ENCODE measurements at places on chromosomes 4 and X.
A peak's percentile ranks its signal among the peaks of the same experiment; 100 is the strongest.

DNA sequence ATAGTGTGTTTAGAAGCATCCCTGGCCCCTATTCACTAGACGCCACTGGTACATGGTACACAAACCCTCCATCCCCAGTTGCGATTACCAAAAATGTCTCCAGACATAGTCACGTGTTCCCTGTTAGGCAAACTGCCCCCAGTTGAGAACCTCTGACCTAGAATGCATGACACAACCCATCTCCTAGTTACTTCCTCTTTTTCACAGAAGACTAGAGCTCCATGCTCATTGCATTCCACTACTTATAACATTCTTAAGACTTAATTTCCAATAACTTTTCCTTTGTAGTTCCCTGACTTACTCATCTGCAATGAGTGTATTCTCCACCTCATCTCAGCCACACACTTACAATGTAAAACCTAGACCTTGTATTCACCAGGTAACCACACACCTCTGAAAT, 68.6 kb downstream of the PRSS12 start:
- no peak for DNase-seq

GRCh38 chr4:163535657-163536056, 41.2 kb downstream of the TMA16 start:
- no peak for DNase-seq

DNA sequence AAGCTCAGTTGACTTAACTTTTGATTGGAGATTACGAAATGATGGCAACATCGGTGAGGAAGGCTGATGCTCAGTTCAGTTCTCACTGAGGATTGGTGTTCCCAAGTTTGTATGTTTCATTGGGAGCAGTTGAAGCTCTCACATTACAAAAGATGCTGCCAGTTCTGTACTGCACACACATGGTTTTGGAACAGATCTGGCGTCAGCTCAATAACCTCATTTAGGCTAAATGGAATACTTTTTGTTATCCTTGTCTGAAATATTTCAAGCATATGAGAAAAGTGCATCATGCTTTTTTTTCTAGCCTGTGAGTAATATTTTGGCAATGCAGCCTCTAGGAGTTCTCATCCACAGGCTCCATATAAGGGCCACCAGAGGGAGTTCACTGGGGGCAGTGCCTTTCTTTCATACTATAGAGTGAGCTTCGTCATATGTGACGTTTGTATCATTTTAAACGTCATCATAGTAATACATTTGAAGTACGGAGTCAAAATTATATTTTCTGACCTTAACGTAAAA, 4.1 kb downstream of the ENPEP start:
- DNase-seq, result no peak

DNA sequence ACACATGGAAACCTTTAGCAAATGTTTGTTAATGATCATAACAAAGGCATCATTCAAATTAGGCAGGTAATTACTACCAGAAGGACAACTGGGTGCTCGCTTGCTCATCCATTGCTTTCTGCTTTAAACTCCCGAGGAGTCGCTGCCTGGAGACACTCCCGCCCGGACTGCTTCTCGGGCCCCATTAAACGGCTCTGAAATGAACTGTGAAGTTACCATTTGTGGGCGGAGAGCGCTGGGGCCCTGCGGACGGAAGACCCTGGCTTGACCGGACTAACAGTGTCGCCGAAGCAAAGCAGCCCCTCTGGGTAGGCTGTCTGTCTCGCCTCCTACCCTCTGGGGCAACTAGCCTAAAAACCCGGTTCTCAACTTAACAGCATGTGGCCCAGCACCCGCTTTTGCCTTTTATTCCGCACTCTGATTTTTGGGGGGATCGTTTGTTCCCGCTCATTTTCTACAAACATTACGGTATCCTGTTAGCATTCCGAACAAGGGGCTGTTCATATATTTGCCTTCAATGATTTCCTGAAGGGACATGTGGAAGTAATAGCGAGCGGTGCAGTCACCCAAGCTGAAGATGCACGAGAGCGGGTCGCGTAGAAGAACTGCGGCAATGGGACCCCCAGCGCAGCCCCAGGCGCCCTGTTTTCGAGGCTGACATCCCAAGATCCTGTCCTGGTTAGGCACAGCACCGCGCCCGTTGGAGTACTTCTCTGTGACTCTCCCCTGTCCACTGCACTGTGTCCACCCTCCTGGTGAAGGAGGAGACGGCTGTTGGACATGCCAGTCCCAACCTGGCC, 1.6 kb upstream of the PDGFRA start:
- no peak for DNase-seq

DNA sequence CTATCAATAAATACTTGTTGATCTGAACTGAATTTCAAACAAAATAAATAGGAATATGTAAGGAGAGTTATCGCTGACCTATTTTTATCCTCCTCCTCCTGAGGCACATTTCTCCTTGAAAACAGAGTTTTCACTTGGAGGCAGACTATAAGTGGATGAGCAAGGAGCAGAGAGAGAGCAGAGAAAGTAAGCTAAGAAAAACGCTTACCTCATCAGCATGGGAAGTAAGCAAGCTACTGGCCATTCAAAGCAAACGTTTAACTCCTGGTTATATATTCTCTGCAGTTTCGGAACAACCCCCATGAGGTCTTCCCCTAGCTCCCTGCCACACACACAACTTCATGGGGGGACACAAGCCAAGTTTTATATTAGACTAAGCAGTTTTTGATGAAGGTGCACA, 13.2 kb downstream of the ZDHHC9 start:
- no peak for DNase-seq

DNA sequence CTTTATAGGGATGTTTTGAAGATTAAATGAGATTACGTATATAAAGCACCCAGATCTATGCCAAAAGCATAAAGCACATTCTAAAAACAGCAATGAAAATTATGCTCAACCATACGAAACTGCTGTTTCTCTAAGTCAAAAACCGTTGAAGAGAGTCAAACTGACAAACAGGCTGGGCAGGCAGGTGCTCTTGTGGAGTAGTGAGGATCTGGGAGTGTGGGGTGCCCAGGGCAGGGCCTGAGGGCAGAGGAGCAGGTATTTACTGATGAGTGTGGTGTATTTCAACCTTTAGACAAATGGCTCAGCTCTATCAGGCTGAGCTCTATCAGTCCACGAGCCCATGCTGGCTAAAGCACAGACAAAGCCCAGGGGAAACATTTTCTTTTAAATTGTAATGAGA, 40.4 kb downstream of the RELL1 start:
- no peak for DNase-seq

- DNase-seq, result no peak
Measured at GRCh38 chrX:152960115-152960514, 33.8 kb downstream of the PNMA5 start.

DNA sequence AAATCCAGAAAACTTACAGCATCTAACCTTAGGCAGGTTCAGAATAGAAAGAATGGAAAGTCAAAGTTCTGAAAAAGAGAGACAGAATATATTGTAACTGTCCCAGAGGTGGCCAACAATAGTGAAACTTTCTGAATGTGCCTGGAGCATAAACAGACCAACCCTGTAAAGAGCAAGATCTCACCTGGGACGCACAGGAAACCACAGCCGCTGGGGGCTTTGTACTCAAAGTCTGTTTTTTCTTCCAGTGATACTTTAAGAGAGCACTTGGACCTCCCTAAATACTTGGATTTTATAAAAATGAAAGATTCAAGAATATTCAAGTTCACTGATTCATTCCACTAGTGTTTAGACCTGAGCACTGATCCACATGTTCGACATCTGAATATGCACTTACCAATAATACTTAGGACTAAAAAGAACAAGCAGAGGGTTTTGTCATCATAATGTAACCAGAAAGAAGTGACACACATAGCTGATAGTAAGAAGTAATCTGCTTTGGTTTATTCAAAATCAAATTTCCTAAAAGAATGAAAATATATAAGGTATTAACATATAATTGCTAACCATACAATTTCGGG, 35.3 kb downstream of the ARAP2 start:
- no peak for DNase-seq

DNA sequence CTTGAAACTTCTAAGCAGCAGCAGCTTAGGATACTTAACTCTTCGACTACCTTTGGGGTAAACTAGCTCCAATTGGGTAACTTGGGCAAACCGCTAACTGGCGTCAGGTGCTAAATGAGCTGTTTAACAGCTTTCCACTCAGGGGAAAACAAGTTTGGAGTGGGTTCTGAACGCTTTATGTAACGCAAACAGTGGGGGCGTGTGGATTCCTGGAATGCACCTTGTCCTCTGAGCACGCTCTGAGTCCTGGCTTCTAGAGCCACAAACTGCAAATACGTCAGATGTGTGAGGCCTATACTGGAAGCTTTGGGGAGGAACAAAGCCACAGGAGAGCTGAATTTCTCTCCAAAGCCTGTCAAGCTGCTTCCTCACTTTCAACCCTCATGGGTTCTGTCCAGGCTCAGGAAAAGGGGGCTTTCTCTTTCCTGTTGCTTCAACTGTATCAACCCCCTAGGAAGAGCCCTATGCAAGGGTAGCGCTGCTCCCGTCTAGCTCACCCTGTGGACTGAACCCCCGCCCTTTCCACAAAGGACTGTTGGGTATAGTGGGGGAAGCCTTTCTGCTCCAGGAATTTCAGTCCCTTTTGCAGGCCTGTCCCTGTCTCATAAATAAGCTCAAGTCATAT, 4.5 kb upstream of the WDR1 start:
- DNase-seq, result no peak

- DNase-seq, result peak; percentile 20
Measured at GRCh38 chr4:70722199-70722791, 531 bp downstream of the RUFY3 start.

DNA sequence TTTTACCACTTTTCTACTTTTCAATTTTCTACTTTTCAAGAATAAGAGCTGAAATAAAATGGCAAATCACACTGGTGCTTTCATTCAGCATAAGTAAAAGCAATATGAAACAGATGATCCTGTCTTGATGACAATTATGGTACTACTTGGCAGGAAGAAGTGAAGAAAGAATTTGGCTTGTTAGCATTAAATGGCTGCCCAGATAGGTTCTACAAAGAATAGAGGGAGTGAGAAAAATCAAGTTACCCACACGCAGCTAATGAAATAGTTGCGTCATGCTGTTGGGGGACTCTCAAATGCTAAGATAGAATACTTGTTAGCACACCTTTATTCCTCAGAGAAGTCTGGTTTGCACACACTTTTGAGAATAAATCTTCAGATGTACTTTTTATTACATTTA, 12.5 kb upstream of the LCORL start:
- DNase-seq, result no peak

DNA sequence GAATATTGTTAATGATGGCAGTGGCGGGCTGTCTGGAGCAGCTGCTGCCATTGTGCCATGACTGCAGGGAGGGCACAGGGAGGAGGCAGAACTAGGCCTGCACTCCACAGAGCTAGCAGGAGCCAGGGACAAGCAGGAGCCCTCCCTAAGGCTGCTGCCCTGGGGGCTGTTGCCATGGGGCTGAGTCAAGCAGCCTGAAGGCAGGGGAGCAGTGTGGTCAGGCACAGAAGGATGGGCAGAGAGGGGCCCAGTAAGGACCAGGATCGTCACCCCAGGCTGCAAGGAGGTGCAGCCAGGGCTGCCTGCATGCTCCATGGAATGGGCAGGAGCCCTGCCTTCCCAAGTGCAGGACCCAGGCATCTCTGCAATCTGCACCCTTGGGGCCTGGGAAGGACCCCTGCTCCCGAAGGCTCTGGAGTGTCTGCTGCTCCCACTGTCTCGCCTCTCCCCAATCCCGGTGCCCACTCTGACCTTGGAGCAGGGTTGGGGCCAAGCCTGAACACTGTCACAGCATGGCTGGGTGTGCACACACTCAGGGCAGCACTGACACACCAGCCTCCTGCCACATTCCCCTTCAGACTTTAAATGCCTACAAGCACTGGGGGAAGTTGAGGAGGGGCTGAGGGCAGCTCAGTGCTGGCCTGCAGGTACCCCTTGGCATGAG, 98.3 kb upstream of the GALNTL6 start:
- no peak for DNase-seq

GRCh38 chrX:109352066-109352588, 129.8 kb downstream of the GUCY2F start:
- no peak for DNase-seq

DNA sequence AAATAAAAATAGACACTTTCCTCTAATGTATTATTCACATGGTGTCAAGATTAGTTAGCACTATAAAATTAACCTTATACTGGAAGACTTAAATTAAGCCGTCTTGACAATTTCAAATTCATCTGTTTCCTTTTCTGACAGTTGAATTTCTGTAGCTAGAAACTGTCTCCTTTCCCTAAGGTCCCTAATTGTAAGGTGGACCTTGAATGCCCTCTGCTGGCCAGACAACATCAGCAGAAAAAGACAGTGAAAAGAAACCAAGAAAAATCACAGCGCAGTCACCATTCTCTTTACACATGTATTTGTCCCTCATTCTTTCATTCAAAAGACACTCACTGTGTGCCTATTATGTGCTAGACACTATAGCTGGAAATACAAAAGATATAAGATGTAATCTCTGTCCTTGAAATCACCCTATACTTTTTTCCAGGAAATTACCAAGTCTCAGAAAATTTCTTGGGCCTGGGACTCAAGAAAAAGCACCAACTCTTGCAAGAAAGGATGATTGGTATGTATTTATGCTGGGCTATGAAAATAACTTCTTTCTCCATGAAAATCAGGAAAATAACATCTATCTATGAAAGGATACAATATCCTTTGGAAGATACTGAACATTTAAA, 32.7 kb upstream of the AMBN start:
- DNase-seq, result peak; percentile 7

- DNase-seq, result no peak
Measured at GRCh38 chr4:167826281-167826680, 266.1 kb upstream of the ANXA10 start.

DNA sequence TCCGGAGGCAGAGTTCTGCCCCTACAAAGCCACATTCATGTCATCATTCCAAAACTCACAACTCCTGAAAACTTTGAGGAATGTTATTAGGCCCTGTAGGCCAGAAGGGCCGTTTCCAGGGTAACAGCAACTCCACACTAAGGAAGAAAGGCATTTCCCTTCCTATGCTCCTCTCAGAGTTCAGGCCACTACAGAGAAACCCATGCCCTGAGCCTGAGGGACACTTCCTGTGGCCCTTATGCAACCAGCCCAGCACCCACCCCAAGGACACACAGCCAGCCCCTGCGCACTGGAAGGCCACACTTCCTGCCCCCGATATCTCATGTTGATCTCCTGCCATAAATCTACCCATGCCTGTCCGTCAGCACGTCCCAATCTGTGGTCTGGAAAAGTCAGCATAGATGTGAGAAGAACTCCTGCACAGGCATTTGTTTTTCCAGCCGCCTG, 289.3 kb downstream of the BCOR start:
- no peak for DNase-seq

- DNase-seq, result no peak
Measured at GRCh38 chr4:85482010-85482738, 7.2 kb downstream of the ARHGAP24 start.

- peak; percentile 6 for DNase-seq
Measured at GRCh38 chr4:153318696-153319320, 25.7 kb upstream of the MND1 start.

GRCh38 chr4:40253906-40254305, 57.1 kb downstream of the RHOH start:
- no peak for DNase-seq

GRCh38 chr4:8191136-8191747, 7.8 kb upstream of the SH3TC1 start:
- no peak for DNase-seq

DNA sequence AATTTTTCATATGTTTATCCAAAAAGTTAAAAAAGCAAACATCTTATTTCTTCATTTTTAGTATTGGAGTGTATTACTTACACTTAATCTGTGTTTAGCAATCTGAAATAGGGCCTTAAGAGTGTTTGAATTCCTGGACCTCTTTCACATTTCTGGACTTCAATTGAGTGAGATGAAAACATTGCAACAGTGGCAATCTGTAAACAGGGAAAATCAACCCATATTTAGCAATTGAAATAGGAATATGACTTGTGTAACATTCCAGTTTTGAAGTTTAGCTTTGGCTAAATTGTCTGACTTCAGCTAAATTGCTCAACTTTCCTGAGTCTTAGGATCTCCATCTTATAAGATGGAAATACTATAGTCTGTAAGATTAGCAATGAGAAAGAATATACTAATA, 34.6 kb upstream of the FHL1 start:
- DNase-seq, result no peak
